ENCODE measurements at places on chromosomes 1 and 21. TPM values are rescaled to one million over a fixed set of nuclear protein-coding genes. Genes with fewer than 3 reads are reported as not detected.

VPS26C gene
- total RNA-seq: 60.5 TPM

KRTAP12-1 gene
- not detected for total RNA-seq

ACKR1 gene
- not detected for total RNA-seq

SPATA21 gene
- not detected for total RNA-seq

YTHDF2 gene
- total RNA-seq: 39.1 TPM

NEXN gene
- 11.6 TPM for total RNA-seq

RIMS3 gene
- total RNA-seq: 0.74 TPM

OR2T2 gene
- total RNA-seq: not detected

IQCC gene
- 3.0 TPM for total RNA-seq
